ENCODE measurements at places on chromosomes 7 and 10.

- DNase-seq: no peak
Observed at GRCh38 chr10:63228237-63228636, 95.1 kb downstream of the NRBF2 start.

- no peak for DNase-seq
Observed at GRCh38 chr7:3069771-3070449, 26.2 kb upstream of the CARD11 start.

- DNase-seq: no peak
Observed at GRCh38 chr10:49613882-49614241, at the start of gene CHAT. CHAT (plus strand) TSS chr10:49614037; CDS start chr10:49614190, 153 bp downstream.

GRCh38 chr10:71516890-71517289 lies 120.2 kb downstream of the CDH23 start:
- DNase-seq: no peak

DNA sequence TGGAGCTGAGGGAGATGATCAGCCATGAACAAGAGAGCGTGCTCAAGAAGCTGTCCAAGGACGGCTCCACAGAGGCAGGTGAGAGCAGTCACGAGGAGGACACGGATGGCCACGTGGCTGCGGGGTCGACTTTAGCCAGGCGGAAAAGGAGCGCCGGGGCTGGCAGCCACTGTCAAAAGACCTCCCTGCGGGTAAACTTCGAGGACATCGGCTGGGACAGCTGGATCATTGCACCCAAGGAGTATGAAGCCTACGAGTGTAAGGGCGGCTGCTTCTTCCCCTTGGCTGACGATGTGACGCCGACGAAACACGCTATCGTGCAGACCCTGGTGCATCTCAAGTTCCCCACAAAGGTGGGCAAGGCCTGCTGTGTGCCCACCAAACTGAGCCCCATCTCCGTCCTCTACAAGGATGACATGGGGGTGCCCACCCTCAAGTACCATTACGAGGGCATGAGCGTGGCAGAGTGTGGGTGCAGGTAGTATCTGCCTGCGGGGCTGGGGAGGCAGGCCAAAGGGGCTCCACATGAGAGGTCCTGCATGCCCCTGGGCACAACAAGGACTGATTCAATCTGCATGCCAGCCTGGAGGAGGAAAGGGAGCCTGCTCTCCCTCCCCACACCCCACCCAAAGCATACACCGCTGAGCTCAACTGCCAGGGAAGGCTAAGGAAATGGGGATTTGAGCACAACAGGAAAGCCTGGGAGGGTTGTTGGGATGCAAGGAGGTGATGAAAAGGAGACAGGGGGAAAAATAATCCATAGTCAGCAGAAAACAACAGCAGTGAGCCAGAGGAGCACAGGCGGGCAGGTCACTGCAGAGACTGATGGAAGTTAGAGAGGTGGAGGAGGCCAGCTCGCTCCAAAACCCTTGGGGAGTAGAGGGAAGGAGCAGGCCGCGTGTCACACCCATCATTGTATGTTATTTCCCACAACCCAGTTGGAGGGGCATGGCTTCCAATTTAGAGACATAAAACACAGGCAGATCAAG lies 3.3 kb downstream of the GDF2 start:
- DNase-seq: no peak

- DNase-seq: no peak
Observed at GRCh38 chr7:29818308-29818707, 12.0 kb downstream of the WIPF3 start.

DNA sequence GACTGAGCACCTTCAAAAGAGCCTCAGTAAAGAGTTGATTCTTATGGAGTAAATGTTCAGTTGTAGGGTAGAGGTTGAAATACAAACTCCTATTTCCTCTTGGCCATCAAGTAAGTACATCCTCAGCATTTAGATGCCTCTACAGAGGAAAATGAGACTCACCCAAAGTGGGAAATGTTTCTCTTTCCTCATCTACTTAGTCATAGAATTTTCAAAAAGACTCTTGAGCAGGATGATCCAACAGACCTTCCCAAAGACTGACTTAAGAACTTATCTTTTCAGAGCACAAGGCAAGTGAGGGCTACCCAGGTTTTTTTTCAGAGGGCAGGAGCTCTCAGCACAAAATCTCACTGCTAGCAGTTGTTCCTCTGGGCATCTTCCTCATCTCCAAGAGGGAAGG lies 449.1 kb downstream of the KCNMA1 start:
- DNase-seq: no peak

GRCh38 chr10:87799860-87800259 lies 18.2 kb downstream of the ATAD1 start:
- DNase-seq: no peak
